ENCODE measurements at places on chromosomes 2 and 18.

DNA sequence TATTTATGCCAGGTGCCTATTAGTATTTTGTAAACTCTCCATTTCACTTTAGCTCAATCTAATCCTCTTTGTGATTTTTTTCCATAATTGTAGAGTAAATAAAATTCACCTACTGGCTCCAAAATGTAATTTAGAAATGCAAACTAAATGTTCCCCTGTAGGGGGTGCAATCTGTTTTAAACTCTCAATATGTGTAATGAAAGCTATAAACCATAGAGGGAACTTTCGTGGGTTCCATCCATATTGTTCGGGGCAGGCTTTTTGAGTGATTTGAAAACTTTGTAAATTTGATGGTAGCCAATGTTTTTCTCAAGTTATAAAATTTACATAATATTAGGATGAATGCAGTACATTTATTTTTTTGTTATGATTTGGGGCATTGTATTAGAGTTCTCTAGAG is 49.4 kb downstream of the TSPYL6 start:
- no peaks in the 10 kb centered on the region for H3K27me3 ChIP-seq
- H3K4me3 ChIP-seq, result no peak overlapping the region
- H3K27ac ChIP-seq, result no peak overlapping the region
- H3K36me3 ChIP-seq, result no peaks in the 10 kb centered on the region

DNA sequence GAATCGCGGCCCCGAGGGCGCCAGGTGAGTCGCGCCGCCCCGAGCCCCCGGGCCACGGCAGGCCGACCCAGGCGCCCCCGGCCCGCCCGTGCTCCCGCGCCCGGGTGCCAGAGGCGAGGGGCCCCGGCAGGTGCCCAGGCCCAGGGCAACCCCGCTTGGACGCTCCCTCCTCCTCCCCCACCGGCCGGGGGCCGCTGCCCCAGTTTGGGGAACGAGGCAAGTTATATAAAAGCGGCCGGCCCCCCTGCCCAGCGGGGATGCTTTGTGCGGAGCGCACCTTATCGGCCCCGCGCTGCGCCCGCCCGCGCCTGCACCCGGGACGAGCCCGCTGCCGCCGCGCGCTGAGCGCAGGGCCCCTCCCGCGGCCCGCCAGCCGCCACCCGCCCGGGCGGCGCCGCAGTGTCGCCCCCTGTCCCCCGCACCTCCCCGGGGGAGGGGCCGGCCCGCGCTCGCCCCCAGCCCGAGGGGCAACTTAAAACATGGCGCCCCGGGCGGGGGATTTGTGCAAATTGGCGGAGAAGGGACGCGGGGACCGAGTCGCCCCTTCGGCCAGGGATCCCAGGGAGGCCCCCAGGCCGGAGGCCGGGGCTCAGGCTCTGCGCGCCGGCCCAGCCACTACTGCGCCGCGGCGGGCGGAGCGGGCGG is 639 bp downstream of the EPB41L3 start:
- no peak for DNase-seq
- no peaks in the 10 kb centered on the region for H3K27me3 ChIP-seq
- no peaks in the 10 kb centered on the region for H3K36me3 ChIP-seq
- H3K4me1 ChIP-seq, result peaks cover 3% of the 10 kb centered on the region
- H3K27ac ChIP-seq, result peak overlapping the region; percentile 49

- no peaks in the 10 kb centered on the region for H3K27me3 ChIP-seq
- no peak for DNase-seq
- no peaks in the 10 kb centered on the region for H3K4me1 ChIP-seq
- no peaks in the 10 kb centered on the region for H3K36me3 ChIP-seq
Measured at GRCh38 chr2:101173707-101174295, 22.6 kb upstream of the TBC1D8 start.

DNA sequence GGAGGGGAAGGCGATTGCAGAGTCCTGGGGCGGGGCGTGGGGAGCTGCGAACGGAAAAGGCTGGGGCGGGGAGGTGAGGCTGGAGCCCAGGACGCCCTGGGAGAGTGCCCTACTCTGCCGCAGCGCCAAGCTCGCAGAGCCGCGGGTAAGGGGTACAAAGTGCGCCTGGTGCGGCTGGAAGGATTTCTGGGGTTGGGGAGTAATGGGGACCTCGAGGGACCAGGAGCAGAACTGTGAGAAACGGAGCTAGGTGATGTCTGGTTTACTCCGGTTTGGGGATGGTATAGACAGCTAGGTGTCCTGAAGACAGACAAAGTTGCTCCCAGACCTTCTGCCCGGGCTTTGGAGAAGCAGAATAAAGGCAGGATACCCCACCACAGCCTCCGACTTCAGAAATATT is 718 bp upstream of the NXPH2 start:
- no peak for DNase-seq
- no peaks in the 10 kb centered on the region for H3K36me3 ChIP-seq
- H3K27ac ChIP-seq, result no peak overlapping the region
- H3K27me3 ChIP-seq, result peaks cover 46% of the 10 kb centered on the region

DNA sequence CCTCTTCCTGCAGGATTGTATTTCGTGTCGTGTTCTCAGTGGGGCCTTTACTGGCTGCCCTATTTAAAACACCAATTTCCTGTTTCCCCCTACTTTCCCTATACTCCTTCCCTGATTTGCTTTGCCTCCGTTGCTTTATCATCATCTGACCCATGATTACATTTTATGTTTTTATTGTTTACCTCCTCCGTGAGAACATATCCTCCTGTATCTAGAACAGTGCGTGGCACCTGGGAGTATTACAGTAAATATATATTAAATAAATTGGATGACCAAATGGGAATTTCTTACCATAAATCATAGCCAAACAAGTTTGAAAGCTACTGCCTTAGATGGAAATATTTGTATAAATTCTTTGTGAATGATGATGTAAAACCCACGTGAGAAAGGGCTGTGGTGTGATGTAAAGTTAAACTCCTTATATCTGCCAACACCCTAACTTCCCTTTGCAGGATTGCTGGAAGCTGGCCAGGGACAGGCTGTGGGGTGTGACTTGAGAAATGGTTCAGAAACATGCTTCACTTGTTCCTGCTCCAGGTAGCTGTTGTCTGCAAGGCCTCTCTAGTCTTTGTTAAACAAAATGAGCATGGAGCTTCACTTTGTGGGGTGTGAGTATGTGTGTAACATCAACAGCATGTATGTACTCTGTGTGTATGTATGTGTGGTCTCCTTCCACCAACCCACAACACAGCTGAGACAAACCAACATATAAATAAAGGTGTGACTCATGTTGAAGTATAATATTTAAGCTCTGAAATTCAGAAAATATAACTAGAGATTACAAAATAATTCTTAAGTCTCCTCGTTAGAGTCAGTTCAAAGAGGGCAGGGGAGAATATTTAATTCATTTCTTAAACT is 40.3 kb downstream of the LHCGR start:
- no peaks in the 10 kb centered on the region for H3K36me3 ChIP-seq
- peak; percentile 79 for DNase-seq
- H3K27me3 ChIP-seq, result no peaks in the 10 kb centered on the region
- peaks cover 18% of the 10 kb centered on the region for H3K4me1 ChIP-seq
- H3K4me3 ChIP-seq, result no peak overlapping the region

DNA sequence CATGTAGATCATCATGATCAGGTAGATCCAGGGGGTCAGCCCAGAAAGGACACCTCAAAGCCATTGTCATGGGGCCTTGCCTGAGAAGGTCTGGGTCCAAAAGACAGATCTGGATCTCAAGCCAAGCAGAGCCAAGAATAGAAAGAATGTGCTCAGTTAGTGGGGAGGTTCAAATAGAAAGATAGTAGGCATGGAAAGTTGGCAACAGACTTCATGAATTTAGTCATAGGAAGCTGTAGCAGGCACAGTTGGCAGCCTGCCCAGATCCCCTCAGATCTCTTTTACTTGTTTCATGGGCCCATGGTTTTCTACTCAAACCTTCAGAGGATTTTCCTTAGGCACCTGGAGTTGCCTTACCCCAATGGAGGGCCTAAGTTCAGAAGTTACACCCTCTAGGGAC is 767.0 kb downstream of the SLC4A3 start:
- H3K4me3 ChIP-seq, result no peak overlapping the region
- DNase-seq, result peak; percentile 57
- H3K4me1 ChIP-seq, result peaks cover 4% of the 10 kb centered on the region
- H3K36me3 ChIP-seq, result no peaks in the 10 kb centered on the region

- H3K4me1 ChIP-seq, result peaks cover 33% of the 10 kb centered on the region
- no peak overlapping the region for H3K27ac ChIP-seq
- H3K36me3 ChIP-seq, result no peaks in the 10 kb centered on the region
- H3K27me3 ChIP-seq, result no peaks in the 10 kb centered on the region
- no peak overlapping the region for H3K4me3 ChIP-seq
- DNase-seq, result peak; percentile 11
Measured at GRCh38 chr2:230870544-230871360, 6.0 kb downstream of the ITM2C start.

GRCh38 chr2:71687412-71687811 is 234.1 kb downstream of the DYSF start:
- no peaks in the 10 kb centered on the region for H3K27me3 ChIP-seq
- H3K4me1 ChIP-seq, result peaks cover 3% of the 10 kb centered on the region
- DNase-seq, result no peak
- no peak overlapping the region for H3K27ac ChIP-seq
- H3K4me3 ChIP-seq, result no peak overlapping the region
- H3K36me3 ChIP-seq, result no peaks in the 10 kb centered on the region

GRCh38 chr18:24985586-24985985 is 366.4 kb downstream of the ZNF521 start:
- H3K27me3 ChIP-seq, result no peaks in the 10 kb centered on the region
- H3K4me3 ChIP-seq, result no peak overlapping the region
- no peak overlapping the region for H3K27ac ChIP-seq
- DNase-seq, result no peak
- H3K4me1 ChIP-seq, result peaks cover 5% of the 10 kb centered on the region

DNA sequence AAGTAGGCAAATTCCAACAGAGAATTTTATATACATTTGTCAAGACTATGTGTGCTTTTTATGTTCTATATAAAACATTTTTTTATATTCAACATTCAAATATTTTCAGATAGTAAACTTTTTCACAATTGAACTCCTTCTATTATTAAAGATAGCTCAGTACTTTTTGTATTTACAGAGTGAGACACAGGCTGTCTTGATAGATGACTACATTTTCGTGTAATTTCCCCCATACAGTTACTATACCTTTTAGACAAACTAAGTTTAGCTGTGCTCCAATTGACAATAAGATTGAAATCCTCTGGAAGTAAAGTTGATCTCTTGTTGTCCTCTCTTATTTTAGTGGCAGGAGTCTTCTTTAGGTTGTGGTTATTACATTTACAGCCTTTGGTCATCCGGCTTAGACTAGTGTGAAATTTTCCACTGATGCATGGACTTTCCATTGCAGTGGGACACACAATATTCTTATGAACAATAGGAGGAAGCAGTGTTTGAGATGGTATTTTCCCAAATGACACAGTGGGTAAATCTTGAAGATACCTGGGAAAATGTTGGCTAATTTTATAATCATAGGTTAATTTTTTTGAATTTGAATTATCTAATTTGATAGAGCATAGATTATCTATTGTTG is 21.0 kb downstream of the ZSWIM2 start:
- peak overlapping the region; percentile 6 for H3K27ac ChIP-seq
- H3K4me1 ChIP-seq, result no peaks in the 10 kb centered on the region
- no peaks in the 10 kb centered on the region for H3K36me3 ChIP-seq
- no peaks in the 10 kb centered on the region for H3K27me3 ChIP-seq
- no peak for DNase-seq
- H3K4me3 ChIP-seq, result no peak overlapping the region
